ENCODE measurements at places on chromosomes 13 and 19.

- peak; percentile 91 for DNase-seq
These were observed 302.8 kb downstream of the EFNB2 start for GRCh38 chr13:106232681-106233080.

DNA sequence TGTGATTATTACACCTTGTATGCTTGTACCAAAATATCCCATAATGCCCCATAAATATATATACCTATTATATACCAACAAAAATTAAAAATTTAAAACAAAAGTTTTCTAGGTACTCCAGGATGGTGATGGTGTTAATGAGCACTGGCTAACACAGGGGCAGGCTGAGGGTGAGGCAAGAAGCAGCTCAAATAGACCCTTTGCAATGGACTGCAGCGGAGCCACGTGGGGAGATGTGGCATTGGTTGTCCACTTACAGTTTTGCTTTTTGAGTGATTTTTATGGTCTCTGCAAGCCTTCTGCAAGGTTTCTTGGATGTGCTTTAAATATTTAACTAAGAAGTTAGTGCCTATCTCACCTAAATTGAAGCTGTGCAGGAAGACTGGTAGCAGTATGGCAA is 132.9 kb downstream of the RAP2A start:
- DNase-seq = no peak

GRCh38 chr19:38664503-38665211 is 17.2 kb downstream of the ACTN4 start:
- DNase-seq = no peak

- no peak for DNase-seq
These were observed 2.3 kb downstream of the PEG3 start for GRCh38 chr19:56838024-56838908.

All from NCI-H1092 treated with DMSO at 0.1 percent for 48 hours (cell line).